ENCODE measurements at places on chromosomes 12 and 14. TPM values are rescaled to one million over a fixed set of nuclear protein-coding genes. Genes with fewer than 3 reads are reported as not detected.

DNA sequence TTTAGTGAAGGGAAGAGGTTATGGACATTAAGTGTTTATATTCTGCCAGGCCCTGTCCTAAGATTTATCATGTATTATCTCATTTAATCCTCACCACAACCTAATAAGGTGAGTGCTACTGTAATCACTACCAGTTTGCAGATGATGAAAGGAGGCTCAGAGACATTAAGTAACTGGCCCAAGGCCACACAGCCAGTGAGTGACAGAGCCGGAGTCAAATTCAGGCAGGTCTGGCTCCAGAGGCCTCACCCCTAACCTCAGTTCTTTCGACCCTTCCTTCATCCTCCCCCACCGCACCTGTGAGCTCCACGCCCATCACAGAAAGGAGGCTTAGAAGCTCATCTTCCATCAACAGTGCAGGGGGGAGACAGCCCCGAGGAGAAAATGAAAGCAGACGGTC, 197.3 kb downstream of the RBM19 start:
- no peaks in the 10 kb centered on the region for H3K27me3 ChIP-seq
- DNase-seq = no peak
- H3K4me1 ChIP-seq = no peaks in the 10 kb centered on the region
- no peak overlapping the region for H3K27ac ChIP-seq

GRCh38 chr12:22312336-22312735, 22.2 kb downstream of the ST8SIA1 start:
- H3K27me3 ChIP-seq = no peaks in the 10 kb centered on the region
- DNase-seq = no peak
- H3K4me1 ChIP-seq = no peaks in the 10 kb centered on the region

DNA sequence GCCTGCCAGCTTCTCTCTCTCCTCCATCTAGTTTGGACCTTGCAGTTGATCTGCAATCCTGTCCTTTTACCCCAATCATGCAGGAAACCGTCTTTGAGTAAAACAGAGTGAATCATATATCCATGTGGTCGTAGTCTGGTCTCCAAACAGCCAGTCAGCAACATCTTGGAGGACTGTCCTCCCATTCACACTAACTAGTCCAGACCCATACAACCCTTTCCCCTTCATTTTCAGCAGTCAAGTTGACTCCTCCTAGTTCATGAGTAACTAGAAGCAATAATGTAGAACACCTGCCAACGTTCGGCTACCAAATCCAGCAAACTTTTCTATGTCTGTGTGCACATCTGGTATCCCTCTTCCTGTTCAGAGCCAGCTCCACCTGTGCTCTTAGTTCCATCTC, 10.8 kb upstream of the BIN2 start:
- no peak overlapping the region for H3K27ac ChIP-seq
- no peak overlapping the region for H3K4me3 ChIP-seq
- no peaks in the 10 kb centered on the region for H3K4me1 ChIP-seq
- DNase-seq = no peak
- no peaks in the 10 kb centered on the region for H3K36me3 ChIP-seq
- H3K27me3 ChIP-seq = no peaks in the 10 kb centered on the region

DNA sequence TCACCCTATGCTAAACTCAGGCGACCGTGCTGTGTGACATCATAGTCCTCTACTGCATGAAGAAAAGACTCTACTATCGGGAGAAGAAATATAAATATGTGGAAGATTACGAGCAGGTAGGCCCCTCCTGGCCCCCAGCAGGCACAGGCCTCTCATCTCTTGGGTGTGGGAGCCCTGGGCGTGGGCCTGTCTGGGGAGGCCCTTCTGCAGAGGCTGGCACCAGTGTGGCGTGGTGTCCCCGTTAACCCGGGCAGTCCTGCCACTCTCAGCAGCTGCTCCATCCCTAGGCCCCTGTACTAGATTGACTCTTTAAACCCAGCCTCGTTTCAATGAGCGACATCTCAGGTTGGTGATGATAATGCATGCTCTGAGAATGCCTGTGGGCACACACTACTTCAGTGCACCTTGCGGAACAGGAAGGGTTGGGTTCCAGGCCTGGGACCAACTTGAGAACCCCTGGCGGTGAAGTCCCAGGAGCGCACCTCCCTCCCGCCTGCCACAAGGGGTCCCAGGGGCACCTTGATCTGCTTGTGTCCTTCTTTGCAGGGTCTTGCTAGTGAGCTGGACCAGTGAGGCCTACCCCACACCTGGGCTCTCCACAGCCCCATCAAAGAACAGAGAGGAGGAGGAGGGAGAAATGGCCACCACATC, 23.2 kb downstream of the P2RX4 start:
- H3K36me3 ChIP-seq = no peaks in the 10 kb centered on the region
- no peaks in the 10 kb centered on the region for H3K27me3 ChIP-seq
- no peak overlapping the region for H3K4me3 ChIP-seq
- no peaks in the 10 kb centered on the region for H3K4me1 ChIP-seq
- no peak overlapping the region for H3K27ac ChIP-seq

DNA sequence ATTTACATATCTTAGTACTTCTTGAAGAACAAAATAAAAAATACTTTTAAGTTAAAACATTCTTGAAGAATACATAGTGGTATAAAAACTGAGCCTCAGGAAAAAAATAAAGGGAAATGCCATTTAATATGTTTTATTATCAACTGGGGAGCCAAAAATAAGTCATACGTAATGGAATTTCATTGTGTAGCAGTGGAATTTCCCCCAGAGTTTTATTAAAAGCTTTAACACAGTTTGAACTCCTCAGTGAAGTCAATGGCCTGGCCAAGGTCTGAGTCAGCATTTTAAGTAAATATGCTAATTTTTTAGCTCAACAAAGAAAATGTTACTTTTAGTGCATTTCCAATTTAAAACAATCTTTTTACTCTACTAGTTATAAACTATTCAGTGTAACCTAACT, 350.1 kb upstream of the ATP2B1 start:
- H3K36me3 ChIP-seq = no peaks in the 10 kb centered on the region
- no peak overlapping the region for H3K4me3 ChIP-seq
- DNase-seq = no peak
- no peak overlapping the region for H3K27ac ChIP-seq
- no peaks in the 10 kb centered on the region for H3K4me1 ChIP-seq

DNA sequence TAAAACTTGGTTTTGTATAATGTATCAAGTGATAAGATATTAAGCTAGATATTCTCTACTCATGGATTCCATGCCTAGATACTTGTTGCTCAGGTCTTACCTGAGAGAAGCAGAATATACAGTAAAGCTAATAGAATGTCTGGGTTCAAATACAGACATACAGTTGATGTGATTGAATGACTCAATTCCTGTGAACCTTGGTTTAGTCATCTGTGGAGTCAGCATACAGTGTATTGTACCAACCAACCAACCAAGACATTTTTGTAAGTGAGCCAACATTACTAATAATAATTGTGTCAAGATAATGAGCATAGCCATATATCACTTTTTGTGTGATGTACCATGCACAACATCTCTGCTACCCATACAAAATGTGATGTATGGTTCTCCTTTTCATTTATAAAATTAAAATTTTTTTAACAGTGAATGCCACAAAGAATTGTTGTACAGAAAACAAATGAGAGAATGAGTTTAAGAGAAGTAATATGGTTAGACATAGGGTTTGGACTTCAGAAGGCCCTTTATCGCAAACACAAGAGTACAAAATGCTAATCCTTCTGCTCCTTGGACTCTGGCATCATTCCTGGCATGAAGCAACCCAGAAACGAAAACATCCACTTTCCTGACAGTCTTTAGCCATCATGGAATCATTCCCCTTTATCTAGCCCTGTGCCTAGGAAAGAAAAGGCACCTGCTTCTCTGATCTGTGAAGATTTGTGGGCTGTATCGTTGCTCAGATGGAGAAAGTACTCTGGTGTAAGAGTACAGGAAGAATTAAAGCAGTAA, 977.2 kb upstream of the USP15 start:
- H3K4me3 ChIP-seq = no peak overlapping the region
- DNase-seq = no peak

DNA sequence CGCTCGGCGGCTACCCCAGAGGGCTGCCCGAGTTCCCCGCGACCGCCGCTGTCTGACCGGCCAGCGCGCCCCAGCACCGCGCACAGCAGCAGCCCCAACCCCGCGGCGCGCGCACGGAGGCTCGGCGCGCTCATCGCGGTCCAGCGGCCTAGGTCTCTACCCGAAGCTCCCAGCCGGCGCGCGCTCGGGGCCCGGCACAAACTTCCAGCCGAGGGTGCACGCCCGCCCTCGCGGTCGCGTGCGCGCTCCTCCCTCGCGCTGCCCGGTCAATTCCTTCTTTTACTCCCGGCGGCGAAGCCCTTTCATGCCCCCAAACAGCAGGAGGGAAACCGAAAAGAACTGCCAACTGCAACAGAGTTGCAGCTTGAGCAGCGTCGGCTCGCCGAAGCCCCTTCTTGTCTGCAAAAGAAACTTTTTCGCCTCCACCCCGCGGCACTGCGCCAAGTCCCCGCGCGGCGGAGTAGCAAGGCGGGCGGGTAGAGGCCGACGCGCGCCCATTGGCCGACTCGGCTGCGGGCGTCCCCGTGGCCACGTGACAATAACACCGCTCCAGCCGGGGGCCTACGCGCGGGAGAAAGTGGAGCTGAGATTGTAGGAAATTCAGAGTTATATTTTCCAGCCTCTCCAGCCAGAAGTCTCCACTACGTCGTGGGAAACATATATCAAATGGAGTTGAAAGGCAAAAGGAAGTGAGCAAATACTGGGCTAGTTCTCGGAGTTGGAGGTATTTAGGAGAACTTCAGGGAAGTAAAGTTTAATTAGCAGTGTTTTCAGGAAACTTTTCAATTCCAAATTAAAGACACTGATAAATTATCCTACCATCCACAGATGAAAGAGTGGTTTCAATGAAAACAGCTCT, at the start of gene LRIG3:
LRIG3 (minus strand) TSS at position 403 of the 859 bp plus-strand sequence; CDS start at position 134, 269 bp downstream.
- H3K36me3 ChIP-seq = no peaks in the 10 kb centered on the region
- H3K4me3 ChIP-seq = peak within 1 kb of the TSS; percentile 53
- peak within 1 kb of the TSS; percentile 24 for H3K27ac ChIP-seq
- peaks cover 4% of the 10 kb centered on the region for H3K4me1 ChIP-seq
- peaks cover 7% of the 10 kb centered on the region for H3K27me3 ChIP-seq

GRCh38 chr12:53172352-53172751, 8.2 kb upstream of the ZNF740 start:
- peaks cover 56% of the 10 kb centered on the region for H3K27me3 ChIP-seq
- H3K36me3 ChIP-seq = no peaks in the 10 kb centered on the region
- H3K27ac ChIP-seq = no peak overlapping the region
- H3K4me1 ChIP-seq = peaks cover 3% of the 10 kb centered on the region
- no peak for DNase-seq

DNA sequence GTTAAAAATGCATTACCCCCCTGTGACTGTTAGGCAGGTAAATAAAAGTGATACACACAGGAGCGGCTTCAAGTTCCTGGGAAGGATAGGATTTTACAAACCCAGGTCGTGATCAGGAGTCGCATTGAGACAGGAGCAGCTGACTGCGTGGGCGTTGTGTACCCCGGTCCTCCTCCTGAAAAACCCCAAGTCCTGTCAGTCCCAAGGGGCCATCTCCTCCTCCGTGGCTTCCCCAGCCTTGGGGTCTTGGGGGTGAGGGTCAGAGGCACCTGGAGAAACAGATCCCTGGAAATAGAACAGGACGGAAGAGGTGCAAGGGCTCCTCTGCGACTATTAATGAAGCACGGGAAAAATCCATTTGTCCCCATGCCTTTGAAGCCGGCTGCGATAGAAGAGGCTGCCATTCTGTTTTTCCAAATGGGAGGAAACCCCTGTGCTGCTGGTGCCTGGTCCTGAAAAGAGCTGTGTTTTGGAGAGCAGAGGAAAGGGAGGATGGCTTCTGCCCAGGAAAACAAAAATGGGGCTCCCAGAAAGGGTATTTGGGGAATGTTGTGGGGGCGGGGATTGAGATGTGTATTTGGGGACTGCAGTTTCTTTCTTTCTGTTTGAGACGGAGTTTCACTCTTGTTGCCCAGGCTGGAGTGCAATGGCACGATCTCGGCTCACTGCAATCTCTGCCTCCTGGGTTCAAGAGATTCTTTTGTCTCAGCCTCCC, 143.1 kb downstream of the ZNF664 start:
- no peak overlapping the region for H3K4me3 ChIP-seq
- H3K4me1 ChIP-seq = peaks cover 3% of the 10 kb centered on the region
- H3K36me3 ChIP-seq = no peaks in the 10 kb centered on the region

DNA sequence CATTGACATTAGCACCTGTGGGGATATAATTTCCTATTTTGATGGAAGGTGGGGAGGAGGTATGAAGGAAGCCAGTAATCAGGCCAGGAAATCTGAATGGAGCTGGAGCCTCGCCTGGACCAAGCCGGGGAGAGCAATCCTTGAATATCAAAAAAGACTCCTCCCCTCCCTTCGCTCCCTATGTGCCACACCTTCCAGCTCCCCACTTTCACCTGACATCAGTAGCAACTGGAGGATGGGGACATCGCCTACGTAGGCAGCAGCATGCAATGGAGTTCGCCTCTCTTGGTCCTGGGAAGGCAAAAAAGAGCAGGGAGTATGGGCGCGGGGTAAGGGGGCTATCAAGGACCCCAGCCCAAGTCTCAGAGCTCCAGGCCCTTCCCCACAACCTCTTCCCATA, 1.1 kb downstream of the ANKRD52 start:
- H3K36me3 ChIP-seq = peaks cover 43% of the 10 kb centered on the region
- H3K27ac ChIP-seq = no peak overlapping the region
- H3K4me1 ChIP-seq = peaks cover 15% of the 10 kb centered on the region
- H3K27me3 ChIP-seq = no peaks in the 10 kb centered on the region

- H3K27ac ChIP-seq = peak within 1 kb of the TSS; percentile 61
- no peak for DNase-seq
- peak within 1 kb of the TSS; percentile 72 for H3K4me3 ChIP-seq
- peaks cover 45% of the 10 kb centered on the region for H3K27me3 ChIP-seq
These were observed at the start of gene NIN for GRCh38 chr14:50830932-50831725. Gene NIN (minus strand): TSS chr14:50831162. CDS start chr14:50822056, 9,106 bp downstream.

Gene FAM222A
- polyA plus RNA-seq = 0.94 TPM

Gene CACNA2D4
- polyA plus RNA-seq = 0.44 TPM
